A549 treated with DMSO at 1 μM for 4 hours (cell line): ENCODE measurements at places on chromosomes 5 and 9. TPM values are rescaled to one million over a fixed set of nuclear protein-coding genes. Genes with fewer than 3 reads are reported as not detected.

The UBAC1 gene
- 27.7 to 39.2 TPM (median 36.4 TPM) in 5 replicates for total RNA-seq

The LCN9 gene
- total RNA-seq: not detected in 5 replicates

The ECM2 gene
- total RNA-seq: 0.12 to 0.29 TPM (median 0.19 TPM) in 5 replicates

The NR5A1 gene
- total RNA-seq: 0.05 to 0.10 TPM (median 0.07 TPM) in 5 replicates

The TMOD1 gene
- 3.0 to 3.4 TPM (median 3.3 TPM) in 5 replicates for total RNA-seq

The NRG2 gene
- total RNA-seq: 2.0 to 2.3 TPM (median 2.2 TPM) in 5 replicates

The PURA gene
- total RNA-seq: 4.0 to 7.6 TPM (median 6.1 TPM) in 5 replicates

The GMCL2 gene
- not detected in 5 replicates for total RNA-seq

The SPATA31A1 gene
- total RNA-seq: not detected in 5 replicates

The PDGFRB gene
- total RNA-seq: 0.08 to 0.36 TPM (median 0.09 TPM) in 5 replicates

The TXNDC8 gene
- not detected in 5 replicates for total RNA-seq

The PHF24 gene
- 0.07 to 0.18 TPM (median 0.17 TPM) in 5 replicates for total RNA-seq

The NEURL1B gene
- 2.2 to 3.4 TPM (median 2.8 TPM) in 5 replicates for total RNA-seq

The CCDC171 gene
- 0.31 to 0.49 TPM (median 0.40 TPM) in 5 replicates for total RNA-seq

The LMBRD2 gene
- total RNA-seq: 1.1 to 2.5 TPM (median 2.2 TPM) in 5 replicates

The RNF183 gene
- 0.20 TPM in 1 of 5 replicates, not detected in the others for total RNA-seq

The LAMC3 gene
- total RNA-seq: 1.1 to 2.8 TPM (median 2.0 TPM) in 5 replicates

The RASGEF1C gene
- total RNA-seq: 0.07 to 0.18 TPM (median 0.14 TPM) in 4 of 5 replicates, not detected in the other

The SNCB gene
- 0.91 to 1.4 TPM (median 1.2 TPM) in 5 replicates for total RNA-seq

The C9orf50 gene
- total RNA-seq: 0.08 TPM in 1 of 5 replicates, not detected in the others

The STKLD1 gene
- total RNA-seq: 0.55 to 1.5 TPM (median 1.1 TPM) in 5 replicates

The CYLC2 gene
- total RNA-seq: not detected in 5 replicates

The PCDHGA8 gene
- total RNA-seq: 0.02 to 0.03 TPM (median 0.02 TPM) in 3 of 5 replicates, not detected in the others

The CYFIP2 gene
- total RNA-seq: 15.2 to 25.0 TPM (median 22.1 TPM) in 5 replicates

The SEMA5A gene
- total RNA-seq: not detected in 5 replicates

The FOXD4 gene
- total RNA-seq: 0.27 to 0.58 TPM (median 0.47 TPM) in 5 replicates

The CER1 gene
- not detected in 5 replicates for total RNA-seq

The UBTD2 gene
- 13.0 to 17.8 TPM (median 16.0 TPM) in 5 replicates for total RNA-seq

The FOXI1 gene
- total RNA-seq: not detected in 5 replicates

The SPACA9 gene
- 3.8 to 5.2 TPM (median 4.7 TPM) in 5 replicates for total RNA-seq

The OR1Q1 gene
- not detected in 5 replicates for total RNA-seq

The PDLIM4 gene
- total RNA-seq: 0.08 to 0.50 TPM (median 0.19 TPM) in 4 of 5 replicates, not detected in the other

The TAF11L12 gene
- 0.09 to 0.24 TPM in 2 of 5 replicates, not detected in the others for total RNA-seq

The GPR151 gene
- total RNA-seq: not detected in 5 replicates

The CATSPER3 gene
- 0.17 to 0.63 TPM (median 0.47 TPM) in 5 replicates for total RNA-seq

The PIK3R1 gene
- total RNA-seq: 5.0 to 9.6 TPM (median 6.7 TPM) in 5 replicates

The GLT6D1 gene
- not detected in 5 replicates for total RNA-seq

The ST6GALNAC4 gene
- 17.1 to 25.6 TPM (median 20.9 TPM) in 5 replicates for total RNA-seq

The SPINK13 gene
- not detected in 5 replicates for total RNA-seq

The PCDHGA9 gene
- total RNA-seq: 0.04 to 0.09 TPM (median 0.06 TPM) in 4 of 5 replicates, not detected in the other

The THOC3 gene
- total RNA-seq: 53.2 to 62.1 TPM (median 56.5 TPM) in 5 replicates

The ARID3C gene
- total RNA-seq: 0.10 to 0.28 TPM (median 0.22 TPM) in 5 replicates

The CEP72 gene
- 8.8 to 11.1 TPM (median 10.9 TPM) in 5 replicates for total RNA-seq

The C7 gene
- not detected in 5 replicates for total RNA-seq
